Activated T-cell treated with anti-CD3 and anti-CD28 coated beads, Interleukin-2, amount 50 U/mL, for 48 hours (primary cell): ENCODE measurements at places on chromosomes 4 and X.
A peak's percentile ranks its signal among the peaks of the same experiment; 100 is the strongest.

DNA sequence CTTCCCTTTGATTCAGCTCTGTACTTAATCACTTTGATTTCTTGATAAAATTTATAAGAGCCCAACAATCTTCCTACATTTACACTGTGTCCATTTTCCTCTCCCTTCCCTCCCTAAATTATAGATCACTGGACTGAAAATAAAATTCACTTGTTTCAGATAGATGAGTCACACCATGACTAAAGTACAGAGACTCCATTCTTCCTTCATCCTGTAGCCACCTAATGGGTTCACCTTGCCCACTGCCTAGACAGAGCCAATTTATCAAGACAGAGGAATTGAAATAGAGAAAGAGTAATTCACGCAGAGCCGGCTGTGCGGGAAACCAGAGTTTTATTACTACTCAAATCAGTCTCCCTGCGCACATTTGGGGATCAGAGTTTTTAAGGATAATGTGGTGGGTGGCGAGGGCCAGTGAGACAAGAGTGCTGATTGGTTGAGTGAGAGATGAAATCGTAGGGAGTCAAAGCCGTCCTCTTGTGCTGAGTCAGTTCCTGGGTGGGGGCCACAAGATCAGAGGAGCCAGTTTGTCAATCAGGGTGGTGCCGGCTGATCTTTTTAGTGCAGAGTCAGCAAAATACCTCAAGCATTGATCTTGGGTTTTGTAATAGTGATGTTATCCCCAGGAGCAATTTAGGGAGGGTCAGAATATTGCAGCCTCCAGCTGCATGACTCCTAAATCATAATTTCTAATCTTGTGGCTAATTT is 71.3 kb upstream of the MED14 start:
- DNase-seq = no peak

DNA sequence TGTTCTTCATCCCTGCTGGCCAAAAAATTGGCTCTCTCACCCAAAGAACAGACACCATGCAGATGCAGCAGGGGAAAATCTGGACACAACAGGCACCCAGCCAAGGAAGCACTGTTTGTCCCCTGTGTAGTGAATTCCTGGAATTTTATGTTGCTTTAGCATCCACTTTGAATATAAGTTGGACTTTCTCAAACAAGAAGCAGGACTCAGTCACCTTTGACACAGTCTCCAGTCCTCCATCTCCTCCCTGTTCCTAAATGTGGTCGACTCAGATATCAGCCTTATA is 11.8 kb downstream of the ZNF182 start:
- no peak for DNase-seq

- DNase-seq = no peak
Measured at GRCh38 chr4:17941731-17942130, 79.8 kb downstream of the LCORL start.

- DNase-seq = peak; percentile 53
Measured at GRCh38 chr4:83217721-83218522, 66.7 kb downstream of the COQ2 start.

DNA sequence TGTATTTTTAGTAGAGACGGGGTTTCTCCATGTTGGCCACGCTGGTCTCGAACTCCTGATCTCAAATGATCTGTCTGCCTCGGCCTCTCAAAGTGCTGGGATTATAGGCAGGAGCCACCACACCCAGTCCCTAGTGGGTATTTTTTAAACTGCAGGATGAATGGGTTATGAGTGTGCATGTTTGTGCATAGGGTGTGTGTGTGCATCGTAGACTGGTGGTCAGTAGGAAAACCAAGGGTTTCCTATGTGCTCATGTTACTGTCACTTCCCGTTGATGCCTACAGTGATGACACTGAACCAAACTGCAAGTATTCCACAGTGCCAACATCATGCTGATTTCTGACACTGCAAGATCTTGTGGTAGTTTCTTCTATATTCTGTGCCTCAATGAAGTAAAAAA is 41.1 kb downstream of the DDIT4L start:
- no peak for DNase-seq
